ENCODE measurements at places on chromosomes 3 and 15. TPM values are rescaled to one million over a fixed set of nuclear protein-coding genes. Genes with fewer than 3 reads are reported as not detected.

Gene LMAN1L
- not detected for total RNA-seq

Gene SH3BP5
- 5.1 TPM for total RNA-seq

Gene SQOR
- total RNA-seq: 91.1 TPM

Gene INSYN1
- total RNA-seq: 22.2 TPM

Gene HHLA2
- not detected for total RNA-seq

Gene ADAMTS7
- 6.1 TPM for total RNA-seq

Gene GPR62
- not detected for total RNA-seq

Gene NOX5
- not detected for total RNA-seq

Gene TFRC
- total RNA-seq: 129 TPM

Gene MST1R
- total RNA-seq: not detected

Gene GOLGA8O
- total RNA-seq: not detected

Gene CDHR4
- not detected for total RNA-seq

Gene ASB14
- total RNA-seq: not detected

Gene GOLGA6D
- total RNA-seq: not detected

Gene ALCAM
- total RNA-seq: 0.49 TPM

Gene RNF7
- total RNA-seq: 124 TPM

Gene AGBL1
- total RNA-seq: not detected

Gene PTH1R
- total RNA-seq: 23.6 TPM

Gene EPHA6
- total RNA-seq: not detected

Gene RPP25
- total RNA-seq: 31.8 TPM

Gene GATM
- total RNA-seq: 26.7 TPM

Gene HRH1
- not detected for total RNA-seq

Gene EFHB
- total RNA-seq: not detected

Gene PATL2
- not detected for total RNA-seq

Gene ACSBG1
- 9.9 TPM for total RNA-seq

Gene ECT2
- 59.0 TPM for total RNA-seq
